Subcutaneous adipose tissue (tissue), 4 donors: ENCODE measurements at places on chromosomes 4 and X. TPM values are rescaled to one million over a fixed set of nuclear protein-coding genes. Genes with fewer than 3 reads are reported as not detected.

TBC1D14 gene
- total RNA-seq = 43.7 TPM

TMEM192 gene
- 28.4 TPM for total RNA-seq

TSPAN7 gene
- total RNA-seq = 13.4 TPM

TMPRSS11F gene
- total RNA-seq = 0.17 TPM

MAP7D2 gene
- 0.33 TPM for total RNA-seq

CT45A5 gene
- total RNA-seq = not detected

TMEM144 gene
- 9.6 TPM for total RNA-seq

FOXP3 gene
- total RNA-seq = not detected

SFRP2 gene
- total RNA-seq = 2.6 TPM

RPS6KA6 gene
- 0.49 TPM for total RNA-seq

SULT1B1 gene
- 1.8 TPM for total RNA-seq

ATP8A1 gene
- total RNA-seq = 21.4 TPM

PAGE2 gene
- not detected for total RNA-seq

TMSB15A gene
- 0.85 TPM for total RNA-seq

HPGD gene
- 167 TPM for total RNA-seq

PASD1 gene
- total RNA-seq = not detected

FRMD7 gene
- not detected for total RNA-seq

TAPT1 gene
- 26.9 TPM for total RNA-seq

GJB1 gene
- not detected for total RNA-seq

SLC2A9 gene
- 8.1 TPM for total RNA-seq

CSAG2 gene
- total RNA-seq = not detected

SPANXN4 gene
- not detected for total RNA-seq

CXCL11 gene
- not detected for total RNA-seq

GAGE13 gene
- not detected for total RNA-seq

FAM241A gene
- total RNA-seq = 20.9 TPM

SSX2 gene
- not detected for total RNA-seq

SLC34A2 gene
- total RNA-seq = not detected

PCDH7 gene
- 1.3 TPM for total RNA-seq

BEX5 gene
- total RNA-seq = not detected

TACR3 gene
- total RNA-seq = not detected

GATA1 gene
- 0.34 TPM for total RNA-seq

ESX1 gene
- total RNA-seq = not detected

GAGE12J gene
- not detected for total RNA-seq

GPR119 gene
- not detected for total RNA-seq

BANK1 gene
- 10.9 TPM for total RNA-seq

TEX13A gene
- total RNA-seq = not detected

HSFX2 gene
- not detected for total RNA-seq

KLKB1 gene
- not detected for total RNA-seq

MMRN1 gene
- total RNA-seq = 26.2 TPM
